HFFc6 (cell line): ENCODE measurements at places on chromosomes 2 and 18. TPM values are rescaled to one million over a fixed set of nuclear protein-coding genes. Genes with fewer than 3 reads are reported as not detected.

- H3K27me3 ChIP-seq, result peaks cover 5% of the 10 kb centered on the region; the same call in 1 of the 2 replicates
- H3K36me3 ChIP-seq, result peaks cover 19% of the 10 kb centered on the region
- H3K27ac ChIP-seq, result peak overlapping the region; percentile 51
- peak; percentile 76 for DNase-seq
- H3K4me3 ChIP-seq, result no peak overlapping the region
- peaks cover 26% of the 10 kb centered on the region for H3K4me1 ChIP-seq
Observed at GRCh38 chr18:9055185-9055584, 47.3 kb upstream of the NDUFV2 start.

The UPP2 gene
- total RNA-seq, result not detected in 3 replicates

DNA sequence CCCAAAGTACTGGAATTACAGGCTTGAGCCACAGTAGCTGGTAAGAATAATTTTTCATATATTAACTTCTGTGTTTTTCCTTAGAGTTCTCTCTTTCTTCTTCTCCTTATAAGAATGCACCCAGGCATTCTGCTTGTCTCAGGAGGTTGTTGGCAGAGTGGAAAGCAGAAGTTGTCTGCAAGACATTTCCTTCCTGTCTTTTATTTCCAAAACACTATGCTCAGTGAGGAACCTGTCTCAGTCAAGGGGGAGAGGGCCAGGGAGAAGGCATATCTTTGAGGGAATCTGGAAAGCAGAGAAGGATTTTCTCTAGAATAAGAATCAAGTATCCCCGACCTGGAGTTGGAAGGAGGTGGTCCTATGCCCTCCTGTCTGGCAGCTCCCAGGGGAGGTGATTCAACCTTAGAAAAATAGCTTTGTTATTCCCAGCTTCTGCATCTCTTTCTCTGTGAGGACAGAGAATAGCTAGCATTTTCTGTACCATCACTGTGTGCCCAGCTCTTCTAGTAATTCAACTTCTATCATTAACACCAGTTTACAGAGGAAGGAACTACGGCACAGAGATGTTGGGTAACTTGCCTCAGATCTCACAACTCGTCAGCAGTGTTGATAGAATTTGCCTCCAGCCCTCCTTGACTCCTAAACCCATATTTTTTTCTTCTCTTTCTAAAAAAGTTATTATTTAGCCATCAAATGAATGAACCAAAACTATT, 3.8 kb upstream of the LPIN2 start:
- no peak overlapping the region for H3K4me3 ChIP-seq
- peaks cover 7% of the 10 kb centered on the region; the same call in 1 of the 2 replicates for H3K36me3 ChIP-seq
- peaks cover 31% of the 10 kb centered on the region for H3K4me1 ChIP-seq
- no peak for DNase-seq

The ACVR1C gene
- 0.05 to 0.15 TPM (median 0.08 TPM) in 3 replicates for total RNA-seq

GRCh38 chr18:9455718-9456511, 19.4 kb upstream of the RALBP1 start:
- H3K4me3 ChIP-seq, result no peak overlapping the region
- DNase-seq, result no peak
- H3K4me1 ChIP-seq, result peaks cover 7% of the 10 kb centered on the region
- H3K27me3 ChIP-seq, result peaks cover 4% of the 10 kb centered on the region; the same call in 1 of the 2 replicates
- peaks cover 19% of the 10 kb centered on the region for H3K36me3 ChIP-seq
- H3K27ac ChIP-seq, result no peak overlapping the region

The GALNT14 gene
- total RNA-seq, result 0.39 to 0.78 TPM (median 0.74 TPM) in 3 replicates

The LYG1 gene
- total RNA-seq, result 0.39 to 0.41 TPM in 2 of 3 replicates, not detected in the other

- H3K4me3 ChIP-seq, result no peak overlapping the region
- H3K27ac ChIP-seq, result no peak overlapping the region
- DNase-seq, result no peak
Observed at GRCh38 chr2:8437949-8438400, 243.9 kb upstream of the ID2 start.

DNA sequence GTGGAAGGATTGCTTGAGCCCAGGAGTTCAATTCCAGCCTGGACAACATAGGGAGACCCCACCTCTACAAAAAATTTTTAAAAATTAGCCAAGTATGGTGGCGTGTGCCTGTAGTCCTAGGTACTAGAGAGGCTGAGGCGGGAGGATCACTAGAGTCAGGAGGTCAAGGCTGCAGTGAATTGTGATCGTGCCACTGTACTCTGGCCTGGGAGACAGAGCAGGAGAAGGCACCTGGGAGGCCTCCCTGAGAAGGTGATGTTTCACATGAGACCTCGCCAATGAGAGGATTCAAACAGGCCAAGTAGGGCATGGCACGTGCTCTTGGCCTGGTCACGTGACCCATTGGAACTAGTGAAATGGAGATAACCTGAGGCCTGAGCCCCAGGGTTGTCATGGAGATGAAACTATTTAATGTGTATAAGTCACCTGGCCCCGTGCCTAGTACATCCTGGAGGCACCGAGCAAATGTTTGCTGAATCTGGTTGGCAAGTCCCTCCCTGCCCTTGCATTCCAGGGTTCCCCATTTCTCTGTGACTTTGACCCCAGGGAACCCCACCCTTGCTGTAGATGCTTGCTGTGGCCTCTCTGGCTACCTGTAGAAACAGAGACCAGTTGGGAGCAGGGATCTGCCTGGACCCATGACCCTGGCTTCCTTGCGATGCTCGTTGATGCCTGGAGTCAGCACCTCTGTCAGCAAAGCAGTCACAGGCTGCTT, 26.1 kb upstream of the ROCK2 start:
- peak; percentile 30 for DNase-seq
- H3K27me3 ChIP-seq, result peaks cover 3% of the 10 kb centered on the region; the same call in 1 of the 2 replicates
- no peak overlapping the region for H3K4me3 ChIP-seq
- peaks cover 50% of the 10 kb centered on the region for H3K4me1 ChIP-seq
- no peaks in the 10 kb centered on the region for H3K36me3 ChIP-seq
- peak overlapping the region; percentile 34; the same call in 1 of the 2 replicates for H3K27ac ChIP-seq

- no peak for DNase-seq
- no peak overlapping the region for H3K27ac ChIP-seq
- H3K36me3 ChIP-seq, result no peaks in the 10 kb centered on the region
Observed at GRCh38 chr2:107553539-107553938, 273.2 kb upstream of the RGPD4 start.

- no peak overlapping the region for H3K27ac ChIP-seq
- H3K4me1 ChIP-seq, result no peaks in the 10 kb centered on the region
- no peaks in the 10 kb centered on the region for H3K27me3 ChIP-seq
- no peak overlapping the region for H3K4me3 ChIP-seq
Observed at GRCh38 chr18:31667185-31667584, 17.2 kb downstream of the B4GALT6 start.

The TDRD15 gene
- total RNA-seq, result not detected in 3 replicates

- H3K27me3 ChIP-seq, result peaks cover 7% of the 10 kb centered on the region
- H3K4me1 ChIP-seq, result no peaks in the 10 kb centered on the region
- no peak overlapping the region for H3K27ac ChIP-seq
- H3K4me3 ChIP-seq, result no peak overlapping the region
Observed at GRCh38 chr2:236583621-236584203, 14.1 kb downstream of the ACKR3 start.

DNA sequence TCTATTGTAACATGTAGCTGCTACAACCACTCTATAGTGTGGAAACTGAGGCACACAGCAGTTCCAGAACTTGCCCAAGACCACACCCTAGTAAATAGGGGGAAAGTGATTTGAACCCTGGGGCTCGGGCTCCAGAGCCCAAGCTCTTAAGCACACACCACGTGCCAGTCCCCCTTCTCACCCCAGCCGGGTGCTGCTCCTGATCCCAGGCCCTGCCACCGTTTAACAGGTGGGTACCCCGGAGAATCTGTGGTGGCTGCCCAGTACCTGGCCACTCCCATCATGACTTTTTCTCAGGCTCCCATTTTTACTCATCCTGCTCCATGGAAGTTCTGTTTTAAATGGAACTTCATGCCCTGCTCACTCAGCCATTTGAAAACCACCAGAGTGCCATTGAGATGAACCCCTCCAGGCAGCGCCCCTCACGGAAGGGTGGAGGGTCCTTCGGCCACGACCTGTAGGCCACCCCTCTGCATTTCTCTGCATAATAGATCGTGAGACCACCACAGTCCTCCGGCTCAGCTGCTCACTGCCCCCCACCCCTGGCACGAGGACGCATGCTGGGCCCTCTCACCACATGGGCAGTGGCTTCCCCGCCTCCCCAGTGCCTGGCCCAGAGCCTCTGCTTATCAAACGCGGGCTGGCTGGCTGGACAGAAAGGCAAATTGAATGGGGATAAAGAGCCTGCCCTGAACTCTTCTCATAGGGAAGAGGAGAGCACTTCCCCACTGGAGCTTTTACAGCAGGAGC, 42.1 kb downstream of the TMEM37 start:
- H3K27ac ChIP-seq, result no peak overlapping the region
- no peak overlapping the region for H3K4me3 ChIP-seq
- no peak for DNase-seq

GRCh38 chr2:179884193-179884592, 22.8 kb upstream of the ZNF385B start:
- H3K4me3 ChIP-seq, result no peak overlapping the region
- no peak overlapping the region for H3K27ac ChIP-seq
- peaks cover 5% of the 10 kb centered on the region for H3K27me3 ChIP-seq
- H3K36me3 ChIP-seq, result no peaks in the 10 kb centered on the region
- no peak for DNase-seq
- H3K4me1 ChIP-seq, result no peaks in the 10 kb centered on the region

The DYSF gene
- total RNA-seq, result 0.07 to 0.55 TPM (median 0.14 TPM) in 3 replicates

The SULT1C4 gene
- total RNA-seq, result not detected in 3 replicates

- peak; percentile 61 for DNase-seq
Observed at GRCh38 chr2:121897335-121897970, 142.0 kb downstream of the TSN start.

The TMEM163 gene
- not detected in 3 replicates for total RNA-seq

- H3K27ac ChIP-seq, result no peak overlapping the region
- peaks cover 55% of the 10 kb centered on the region for H3K4me1 ChIP-seq
- no peaks in the 10 kb centered on the region; the same call in 1 of the 2 replicates for H3K27me3 ChIP-seq
Observed at GRCh38 chr2:186841940-186842339, 7.0 kb downstream of the ZSWIM2 start.

GRCh38 chr18:42442656-42443055, 487.6 kb downstream of the PIK3C3 start:
- no peak overlapping the region for H3K4me3 ChIP-seq
- no peak overlapping the region for H3K27ac ChIP-seq
- H3K4me1 ChIP-seq, result no peaks in the 10 kb centered on the region

GRCh38 chr2:223488814-223489213, 113.3 kb downstream of the SCG2 start:
- peak overlapping the region; percentile 13; the same call in 1 of the 2 replicates for H3K4me3 ChIP-seq
- peak; percentile 84 for DNase-seq
- peaks cover 65% of the 10 kb centered on the region for H3K4me1 ChIP-seq
- peaks cover 23% of the 10 kb centered on the region for H3K36me3 ChIP-seq
